ENCODE measurements at places on chromosomes 3 and 15.
A peak's percentile ranks its signal among the peaks of the same experiment; 100 is the strongest.

GRCh38 chr3:161423911-161424522 is 52.7 kb upstream of the SPTSSB start:
- peak; percentile 80 for DNase-seq

DNA sequence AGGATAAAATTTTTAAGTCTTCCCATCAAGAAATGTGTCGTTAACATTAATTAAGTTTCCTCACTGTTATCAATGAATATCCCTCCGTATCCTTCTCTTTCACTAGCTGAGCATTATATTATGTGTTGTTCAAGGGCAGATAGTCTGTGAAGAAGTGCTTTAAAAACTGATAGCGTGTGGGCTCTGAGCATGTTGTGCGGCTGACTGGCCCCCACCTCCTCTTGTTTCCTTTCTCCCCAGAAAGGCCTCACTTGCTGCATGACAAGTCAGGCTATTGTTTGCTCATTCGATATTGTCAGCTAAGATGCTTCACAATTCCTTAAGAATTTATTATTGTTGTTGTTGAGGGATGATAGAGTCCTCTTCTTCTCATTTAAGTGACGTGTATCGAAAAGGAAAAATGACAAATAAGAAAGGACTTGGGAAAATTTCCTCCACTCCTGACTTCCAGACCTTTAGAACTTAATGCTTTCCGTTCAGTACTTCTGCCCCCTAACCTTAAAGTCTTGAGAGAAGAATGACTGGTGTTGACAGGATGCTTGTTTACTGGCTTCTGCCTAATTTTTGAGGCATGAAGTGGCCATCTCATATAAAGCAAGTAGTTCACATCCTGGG is 298.3 kb downstream of the LPP start:
- no peak for DNase-seq

GRCh38 chr15:95138604-95139270 is 907.4 kb downstream of the MCTP2 start:
- no peak for DNase-seq

GRCh38 chr3:12273045-12273695 is 15.7 kb upstream of the PPARG start:
- DNase-seq: peak; percentile 65

DNA sequence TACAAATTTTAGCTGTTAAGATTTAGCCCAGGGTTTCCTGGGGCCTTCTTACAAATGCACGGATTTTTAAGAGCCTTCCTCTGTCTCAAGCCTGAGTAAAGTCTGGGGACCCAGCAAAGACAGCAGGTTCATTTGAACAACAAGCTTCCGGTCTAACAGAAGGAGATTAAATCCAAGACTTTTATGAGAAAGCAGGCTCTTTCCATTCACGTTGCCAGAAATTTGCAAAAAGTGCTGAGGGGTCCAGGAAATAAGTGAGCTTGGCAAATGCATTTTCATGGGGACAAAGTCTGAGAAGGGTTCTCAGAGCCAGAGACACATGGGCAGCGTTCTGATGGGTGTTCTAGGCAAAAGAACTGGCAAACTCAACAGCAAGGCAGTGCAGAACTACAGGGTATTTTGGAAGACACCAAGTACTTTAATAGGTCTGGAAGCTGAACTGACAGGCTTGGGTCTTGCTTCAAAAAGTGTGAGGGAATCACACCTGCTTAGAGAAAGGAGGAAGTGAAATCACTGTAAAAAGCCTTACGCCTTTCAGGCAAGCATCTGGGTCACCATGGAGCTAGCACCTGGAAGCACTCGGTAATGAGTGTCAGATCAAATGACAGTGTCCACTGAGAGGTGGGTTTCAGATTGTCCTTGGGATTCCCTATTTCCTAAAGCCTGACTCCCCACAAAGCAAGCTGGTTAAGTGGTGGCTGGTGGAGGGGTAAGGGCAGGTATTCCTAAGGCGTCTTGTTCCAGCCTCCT is 115.8 kb upstream of the ARHGEF3 start:
- no peak for DNase-seq

DNA sequence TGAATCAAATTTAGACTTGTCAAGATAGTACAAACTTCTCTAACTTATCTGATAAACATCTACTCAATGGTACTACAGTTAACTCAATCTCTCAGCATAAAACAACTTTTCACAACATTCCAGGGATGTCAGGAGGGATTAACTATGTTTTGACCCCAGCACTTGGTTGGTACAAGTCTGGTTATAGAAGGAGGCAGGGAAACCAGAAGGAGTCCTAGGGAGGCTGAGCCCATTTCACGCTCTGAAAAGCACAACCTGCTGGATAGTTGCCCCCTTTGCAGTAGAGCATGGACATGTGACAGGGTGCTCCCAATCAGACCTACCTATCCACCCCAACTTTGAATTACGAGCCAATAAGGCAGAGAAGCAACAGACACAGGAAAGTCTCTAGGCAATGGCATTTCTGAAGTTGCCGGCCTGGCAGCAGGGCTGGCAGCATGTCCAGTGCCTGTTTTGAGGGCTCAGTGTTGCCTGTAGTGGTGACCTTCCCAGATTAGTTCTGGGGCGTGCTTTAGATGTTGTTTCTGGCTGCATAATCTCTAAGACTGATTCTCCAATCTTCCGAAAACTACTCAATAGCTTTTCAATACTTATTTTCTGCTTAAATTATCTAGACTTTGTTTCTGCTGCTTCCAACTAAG is 8.2 kb downstream of the ANKUB1 start:
- DNase-seq: peak; percentile 36

DNA sequence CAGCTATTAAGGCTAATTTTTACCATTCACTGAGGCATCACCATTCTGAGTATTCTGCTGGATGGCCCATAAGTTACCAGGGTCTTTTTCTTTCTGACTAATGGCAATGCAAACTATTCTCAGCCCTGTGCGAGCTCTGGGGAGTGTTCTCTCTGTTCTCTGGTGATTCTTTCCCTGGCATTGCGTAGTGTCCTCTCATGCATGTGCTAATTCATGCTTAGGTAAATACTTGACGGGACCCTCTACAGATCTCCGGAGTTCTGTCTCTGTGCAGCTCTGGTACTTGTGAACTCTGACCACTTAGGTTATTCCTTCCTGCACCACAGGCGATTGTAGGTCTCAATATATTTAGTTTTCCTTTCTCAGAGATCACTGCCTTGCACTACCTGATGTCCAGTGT is 34.8 kb downstream of the UBE2E1 start:
- DNase-seq: no peak

DNA sequence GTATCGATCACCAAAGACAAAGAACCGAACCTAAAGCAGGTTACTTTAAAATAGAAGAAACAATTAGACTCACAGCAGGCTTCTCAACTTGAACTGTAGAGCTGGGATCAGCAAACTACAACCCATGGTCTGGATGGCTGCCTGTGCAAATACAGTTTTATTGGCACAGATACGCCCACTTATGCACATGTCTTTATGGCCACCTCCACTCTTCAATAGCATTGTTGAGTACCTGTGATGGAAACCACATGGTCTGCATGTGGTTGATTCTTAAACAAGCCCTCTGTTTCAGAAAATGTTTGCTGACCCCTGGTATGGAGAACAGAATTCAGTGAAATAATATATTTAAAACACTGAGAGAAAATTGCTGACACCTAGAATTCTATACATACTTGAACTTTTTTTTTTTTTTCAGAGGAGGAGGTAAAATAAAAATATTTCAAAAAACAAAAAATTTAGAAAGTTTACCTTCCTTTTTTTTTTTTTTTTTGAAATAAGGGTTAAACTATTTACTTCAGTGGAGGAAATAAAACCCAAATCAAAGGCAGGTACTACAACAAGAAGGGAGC is 263.8 kb upstream of the ATP10A start:
- no peak for DNase-seq

- no peak for DNase-seq
Observed at GRCh38 chr15:71138473-71138872, 23.2 kb downstream of the THSD4 start.

GRCh38 chr3:44114142-44114541 is 127.5 kb upstream of the TOPAZ1 start:
- DNase-seq: no peak
